ENCODE measurements at places on chromosomes 2 and 18.

GRCh38 chr2:26968001-26968400 is 2.4 kb upstream of the MAPRE3 start:
- no peak for DNase-seq

GRCh38 chr2:121501554-121501953 is 29.1 kb upstream of the RNU4ATAC start:
- DNase-seq = no peak

GRCh38 chr2:169237286-169237685 is 125.0 kb downstream of the LRP2 start:
- DNase-seq = no peak

DNA sequence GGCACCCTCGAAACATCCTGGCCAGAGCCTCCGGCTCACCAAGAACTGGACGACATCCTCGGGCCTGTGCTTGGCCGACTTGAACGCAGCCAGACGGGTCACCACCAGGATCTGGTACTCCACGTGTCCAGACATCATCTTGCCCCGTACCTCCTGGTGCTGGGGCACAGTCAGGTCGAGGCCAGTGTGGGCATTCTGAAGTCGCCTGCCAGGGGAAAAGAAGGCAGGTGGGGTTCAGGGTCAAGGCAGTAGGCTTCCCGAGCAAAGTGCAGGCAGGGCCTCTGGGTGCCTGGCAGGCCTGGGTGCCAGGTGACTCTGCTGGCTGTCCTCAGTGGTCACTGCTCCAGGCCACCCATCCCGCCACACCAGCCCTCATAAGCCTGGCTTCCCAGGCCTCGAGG is 5.6 kb downstream of the HS1BP3 start:
- DNase-seq = no peak

DNA sequence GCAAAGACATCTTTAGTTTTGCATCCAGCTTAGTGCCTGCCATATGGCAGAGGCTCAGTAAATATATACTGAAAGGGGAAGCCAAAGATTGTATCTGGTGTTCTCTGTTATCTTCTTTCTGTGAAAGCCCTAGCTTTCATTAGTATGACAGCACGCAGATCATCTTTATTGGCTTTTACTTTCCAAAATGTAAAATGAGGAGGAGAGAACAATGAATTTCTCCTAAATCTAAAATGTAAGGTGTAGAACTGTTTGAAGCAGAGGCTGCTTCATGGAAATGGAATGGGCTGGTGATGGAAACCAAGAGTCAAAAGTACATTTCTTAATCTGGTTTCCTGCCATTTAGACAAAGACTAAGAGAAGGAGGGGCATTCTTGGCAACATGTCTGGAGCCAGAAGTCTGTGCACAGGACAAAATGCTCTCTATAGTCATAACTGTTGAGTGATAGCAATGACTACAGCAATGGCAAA is 1029.9 kb upstream of the PIK3C3 start:
- no peak for DNase-seq

Measured in RPMI7951 (cell line).